ENCODE measurements at places on chromosomes 7 and 10. TPM values are rescaled to one million over a fixed set of nuclear protein-coding genes. Genes with fewer than 3 reads are reported as not detected.

GRCh38 chr7:53428045-53428444, 392.6 kb downstream of the POM121L12 start:
- DNase-seq, result no peak

DNA sequence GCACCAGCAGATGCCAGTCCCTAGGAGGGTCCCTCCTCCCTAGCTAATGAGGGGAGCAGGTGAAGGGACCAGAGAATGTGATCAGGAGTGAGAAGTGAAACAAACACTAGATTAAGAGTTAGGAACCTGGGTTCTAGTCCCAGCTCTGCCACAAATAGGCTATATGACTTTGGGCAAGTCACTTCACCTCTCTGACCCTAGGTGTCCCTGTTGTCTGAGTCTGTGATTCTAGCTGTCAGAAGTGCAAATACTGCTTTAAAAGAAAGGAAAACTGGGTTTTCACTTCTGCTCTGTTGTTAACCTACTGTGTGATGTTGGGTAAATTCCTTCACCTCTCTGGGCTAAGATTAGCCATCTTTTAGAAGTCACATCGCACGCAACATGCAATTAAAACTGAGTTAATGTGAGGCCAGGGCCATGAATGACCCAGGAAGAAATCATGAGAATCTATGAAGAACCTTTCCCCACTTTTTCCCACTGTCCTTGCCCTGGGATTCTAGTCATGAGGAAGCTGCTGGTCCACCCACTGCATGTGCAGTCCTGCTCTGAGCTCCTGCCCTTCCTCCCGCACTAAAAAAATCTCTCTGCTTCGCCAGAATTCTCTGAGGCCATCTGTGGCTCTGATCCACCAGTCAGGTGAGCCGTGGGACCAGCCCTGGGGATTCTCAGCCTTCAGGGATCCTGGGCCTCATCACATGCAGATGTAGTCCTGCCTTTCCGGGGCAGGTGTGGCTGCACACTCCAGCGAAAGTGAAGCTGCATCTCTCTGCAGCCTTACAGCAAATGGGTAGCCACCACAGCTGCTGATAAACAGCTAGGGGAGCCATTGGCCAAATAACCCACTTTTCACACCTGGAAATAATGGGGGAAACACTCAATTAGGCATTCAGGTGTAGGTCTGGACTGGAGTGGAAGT, 181.7 kb downstream of the PLXNA4 start:
- DNase-seq, result no peak

DNA sequence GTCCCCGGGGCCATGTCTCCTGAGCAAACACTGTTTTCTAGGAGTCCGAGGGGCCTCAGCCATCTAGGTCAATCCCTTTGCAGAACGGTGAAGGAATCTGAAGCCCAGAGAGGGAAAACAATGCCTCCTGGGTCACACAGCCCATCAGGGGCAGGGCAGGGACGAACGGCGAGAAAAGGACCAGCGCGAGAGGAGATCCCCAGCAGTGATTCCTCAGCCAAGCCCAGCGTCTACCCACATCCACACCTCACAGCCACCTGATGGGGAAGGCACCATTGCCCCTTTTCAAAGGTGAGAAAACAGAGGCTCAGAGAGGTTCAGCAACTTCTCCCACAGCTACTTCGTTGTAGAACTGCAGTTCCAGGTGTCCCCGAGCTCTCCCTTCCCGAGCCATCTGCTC, 17.9 kb upstream of the PSMG3 start:
- no peak for DNase-seq

DNA sequence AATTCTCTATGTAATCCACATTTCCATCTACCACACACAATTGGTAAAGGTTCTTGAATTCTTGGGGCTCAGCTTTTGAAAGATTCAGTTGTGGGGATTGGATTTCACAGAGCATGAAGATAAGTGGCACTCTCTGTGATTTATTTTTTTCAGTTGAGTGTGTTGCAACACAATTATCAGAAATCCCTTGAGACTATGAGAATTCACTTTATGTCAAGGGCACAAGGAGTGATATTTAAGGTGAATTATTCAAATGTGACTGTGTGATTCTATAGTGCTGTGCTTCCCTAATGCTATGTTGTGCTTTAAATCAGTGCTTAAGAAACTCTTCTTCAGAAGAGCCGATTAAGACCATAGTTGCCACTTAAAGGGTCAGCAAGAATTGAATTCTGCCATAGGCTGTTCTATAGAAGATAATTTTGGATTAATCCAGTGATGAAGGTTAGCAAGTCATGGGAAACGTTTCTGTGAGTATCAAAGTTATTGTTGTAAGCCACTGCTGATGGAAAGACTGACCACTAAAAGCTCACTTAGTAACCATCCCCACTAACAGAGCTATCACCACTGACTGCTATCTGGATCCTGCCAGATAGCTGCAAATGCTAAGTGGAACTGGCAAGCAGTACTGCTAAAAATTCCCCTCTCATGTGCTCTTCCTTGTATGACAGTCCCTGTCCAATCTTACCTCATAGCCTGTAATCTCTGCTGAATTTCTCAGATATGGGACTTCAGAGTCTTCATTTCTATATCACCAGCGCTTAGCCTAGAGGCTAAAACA, 134.0 kb upstream of the SEMA3D start:
- DNase-seq, result no peak

- DNase-seq, result peak; percentile 73
These were observed 75.6 kb downstream of the CCDC6 start for GRCh38 chr10:59830601-59831259.

GRCh38 chr7:22628112-22628511, 98.9 kb upstream of the IL6 start:
- DNase-seq, result no peak

- DNase-seq, result no peak
These were observed 47.1 kb upstream of the LRRC4 start for GRCh38 chr7:128078309-128078708.

- peak; percentile 51 for DNase-seq
These were observed 230.9 kb downstream of the BICC1 start for GRCh38 chr10:58743466-58744115.

DNA sequence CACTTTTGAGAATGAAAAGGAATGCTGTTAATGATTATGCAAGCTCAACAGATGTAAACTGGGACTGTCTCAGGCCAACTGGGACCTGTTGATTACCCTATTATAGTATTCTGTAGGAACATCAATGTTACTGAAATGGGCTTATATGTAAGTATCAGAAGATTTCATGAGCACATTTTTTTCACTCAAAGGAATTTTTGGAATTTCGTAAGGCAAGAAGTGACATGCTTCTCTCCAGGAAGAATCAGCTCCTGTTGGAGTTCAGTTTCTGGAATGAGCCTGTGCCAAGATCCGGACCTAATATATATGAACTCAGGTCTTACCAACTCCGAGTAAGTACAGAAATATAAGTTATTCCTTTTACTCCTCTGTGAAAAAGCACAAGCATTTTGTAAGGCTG, 19.2 kb downstream of the NIPSNAP2 start:
- no peak for DNase-seq

DNA sequence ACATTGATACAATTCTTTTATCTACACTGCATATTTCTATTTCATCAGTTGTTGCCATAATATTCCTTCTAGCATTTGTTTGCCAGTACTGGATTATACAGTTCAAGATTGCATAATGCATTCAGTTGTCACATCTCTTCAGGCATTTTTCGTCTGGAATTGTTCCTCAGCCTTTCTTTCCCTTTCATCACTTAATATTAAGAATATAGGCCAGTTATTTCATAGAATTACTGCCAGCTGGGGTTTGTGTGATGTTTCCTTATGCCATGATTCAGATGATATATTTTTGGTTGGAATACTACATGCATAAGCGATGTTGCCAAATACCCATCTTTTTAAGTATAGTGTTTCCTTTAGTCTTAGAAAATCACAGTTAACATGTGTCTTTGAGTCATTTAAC, 20.8 kb downstream of the KIFBP start:
- no peak for DNase-seq

DNA sequence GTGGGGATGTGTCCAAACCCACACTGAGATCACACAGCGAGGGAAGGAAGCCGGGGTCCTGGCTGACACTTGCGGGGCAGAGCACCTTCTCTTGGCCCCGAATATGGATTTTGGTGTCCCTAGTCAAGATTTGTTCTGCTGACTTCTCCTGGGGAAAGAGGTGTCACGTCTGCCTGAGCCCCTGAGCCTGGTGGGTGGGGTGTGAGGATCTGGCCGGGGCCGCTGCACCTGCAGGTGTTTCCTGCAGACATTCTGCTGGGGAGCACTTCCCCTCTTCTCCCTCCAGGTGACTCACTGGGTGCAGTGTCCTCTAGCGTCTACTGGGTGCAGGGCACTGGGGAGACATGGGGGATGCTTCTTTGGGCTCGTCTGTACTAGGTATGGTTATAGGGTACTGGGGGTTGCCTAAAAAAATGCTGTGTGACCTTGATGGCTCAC, 99.2 kb downstream of the GRK5 start:
- DNase-seq, result no peak

DNA sequence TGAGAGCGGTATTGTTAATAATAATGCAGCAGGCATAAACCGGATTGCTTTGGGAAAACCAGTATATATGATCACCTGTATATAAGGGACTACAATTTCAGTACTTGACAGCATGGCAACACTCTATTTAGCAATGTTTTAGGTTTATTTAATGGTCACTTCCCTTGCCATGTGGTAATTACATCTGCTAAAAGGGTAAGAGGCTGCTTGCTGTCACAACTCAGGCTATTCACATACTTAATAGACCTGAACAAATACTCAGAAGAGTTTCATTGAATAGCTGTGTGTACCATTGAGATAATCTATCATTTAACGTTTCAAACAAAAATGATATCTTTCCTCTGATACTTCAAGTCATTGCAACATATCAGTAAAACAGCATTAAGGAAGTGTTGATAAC, 90.1 kb downstream of the PCDH15 start:
- DNase-seq, result no peak

GRCh38 chr7:34928052-34928451, 109.2 kb downstream of the DPY19L1 start:
- peak; percentile 41 for DNase-seq

GRCh38 chr10:929960-930624, 1.4 kb downstream of the LARP4B start:
- peak; percentile 15 for DNase-seq

DNA sequence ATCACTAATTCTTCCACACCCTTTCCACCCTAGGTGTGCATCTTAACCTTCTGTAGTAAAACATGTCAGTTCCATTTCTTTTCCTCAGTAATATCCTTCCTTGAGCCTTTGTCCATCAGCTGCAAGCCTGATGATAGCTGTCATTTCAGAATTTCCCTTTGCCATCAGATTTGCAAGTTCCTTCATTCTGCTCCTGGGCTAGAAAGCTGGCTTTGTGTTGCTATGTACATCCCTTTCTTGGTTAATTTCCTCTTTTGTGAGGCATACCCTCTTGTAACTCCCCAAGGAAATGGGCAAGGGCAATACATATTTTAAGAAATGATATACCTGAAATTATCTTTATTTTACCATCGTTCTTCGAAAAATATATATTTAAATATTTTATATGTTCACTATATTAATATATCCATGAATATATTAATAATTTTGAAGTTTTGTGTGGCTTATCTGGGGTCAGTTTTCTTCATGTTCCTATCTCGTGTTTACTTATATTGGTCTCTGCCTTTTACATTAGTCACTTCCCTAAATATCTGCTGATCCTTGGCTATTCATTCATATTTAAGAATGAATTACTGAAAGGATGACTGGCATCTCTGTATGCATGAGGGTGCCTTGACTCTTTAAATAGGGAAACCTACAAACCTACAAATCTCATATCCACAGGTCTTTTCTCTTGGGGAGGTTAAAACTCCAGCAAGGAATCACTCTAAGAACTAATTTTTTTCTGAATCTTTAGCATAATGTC, 143.8 kb downstream of the ZNF22 start:
- no peak for DNase-seq

DNA sequence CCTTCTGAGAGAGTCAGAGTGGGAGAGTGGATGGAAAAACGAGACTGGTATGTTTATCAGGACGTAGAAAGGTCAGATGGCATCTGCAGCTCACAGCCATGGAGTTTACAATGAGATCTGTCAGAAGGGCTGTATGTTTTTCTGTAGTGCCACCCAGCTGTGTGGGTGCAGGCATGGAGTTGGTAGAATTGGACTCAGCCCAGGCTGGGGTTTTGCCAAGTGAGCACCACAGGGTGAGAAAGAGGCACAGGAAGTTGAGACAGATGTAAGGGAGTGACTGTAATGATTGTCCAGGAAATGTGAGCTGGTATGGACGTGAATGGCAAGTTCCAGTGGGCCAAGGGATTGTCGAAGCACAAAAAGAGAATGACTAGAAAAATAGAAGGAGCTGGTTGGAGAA, 9.1 kb upstream of the ZYX start:
- DNase-seq, result peak; percentile 57

GRCh38 chr7:68065581-68065980, 1068.9 kb downstream of the TYW1 start:
- no peak for DNase-seq

The NRAP gene
- total RNA-seq, result 304 TPM

The BTBD16 gene
- total RNA-seq, result 0.41 TPM

The AKR1B1 gene
- total RNA-seq, result 78.2 TPM

The TCF7L2 gene
- total RNA-seq, result 17.2 TPM

The NPSR1 gene
- total RNA-seq, result not detected

The LRRC17 gene
- total RNA-seq, result 38.0 TPM

The GIMAP6 gene
- 20.9 TPM for total RNA-seq

The TEX36 gene
- not detected for total RNA-seq

The PNLIPRP1 gene
- 0.31 TPM for total RNA-seq

The CLIP2 gene
- total RNA-seq, result 39.0 TPM

The ACSM6 gene
- not detected for total RNA-seq

The ADAMTS14 gene
- 12.6 TPM for total RNA-seq

The SH2B2 gene
- total RNA-seq, result 15.9 TPM

The KCNH2 gene
- 16.5 TPM for total RNA-seq

The PDZD7 gene
- not detected for total RNA-seq

The GJD4 gene
- 0.21 TPM for total RNA-seq

The CLEC5A gene
- not detected for total RNA-seq

The FAM25G gene
- total RNA-seq, result not detected

The MMRN2 gene
- total RNA-seq, result 53.6 TPM
